ENCODE measurements at places on chromosomes 2 and 18. TPM values are rescaled to one million over a fixed set of nuclear protein-coding genes. Genes with fewer than 3 reads are reported as not detected.
A peak's percentile ranks its signal among the peaks of the same experiment; 100 is the strongest.

DNA sequence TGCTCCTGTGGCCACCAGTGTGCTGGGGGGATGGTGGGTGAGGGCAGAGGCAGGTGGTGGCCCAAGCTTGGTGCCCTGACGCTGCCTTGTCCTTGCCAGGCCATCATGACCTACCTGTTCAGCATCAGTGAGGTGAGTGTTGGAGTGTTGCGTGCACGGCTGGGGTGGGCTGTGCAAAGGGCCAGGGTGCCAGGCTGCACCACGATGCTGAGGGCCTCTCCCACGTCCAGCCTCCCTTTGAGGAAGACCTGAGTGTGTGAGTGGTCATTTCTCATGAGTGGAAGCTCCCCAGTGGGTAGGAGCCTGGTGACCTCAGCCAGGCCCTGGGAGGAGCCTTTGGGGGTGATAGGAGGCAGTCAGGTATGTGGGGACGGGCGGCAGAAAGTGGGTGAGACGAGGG lies 3.2 kb downstream of the NT5DC4 start:
- DNase-seq: no peak

DNA sequence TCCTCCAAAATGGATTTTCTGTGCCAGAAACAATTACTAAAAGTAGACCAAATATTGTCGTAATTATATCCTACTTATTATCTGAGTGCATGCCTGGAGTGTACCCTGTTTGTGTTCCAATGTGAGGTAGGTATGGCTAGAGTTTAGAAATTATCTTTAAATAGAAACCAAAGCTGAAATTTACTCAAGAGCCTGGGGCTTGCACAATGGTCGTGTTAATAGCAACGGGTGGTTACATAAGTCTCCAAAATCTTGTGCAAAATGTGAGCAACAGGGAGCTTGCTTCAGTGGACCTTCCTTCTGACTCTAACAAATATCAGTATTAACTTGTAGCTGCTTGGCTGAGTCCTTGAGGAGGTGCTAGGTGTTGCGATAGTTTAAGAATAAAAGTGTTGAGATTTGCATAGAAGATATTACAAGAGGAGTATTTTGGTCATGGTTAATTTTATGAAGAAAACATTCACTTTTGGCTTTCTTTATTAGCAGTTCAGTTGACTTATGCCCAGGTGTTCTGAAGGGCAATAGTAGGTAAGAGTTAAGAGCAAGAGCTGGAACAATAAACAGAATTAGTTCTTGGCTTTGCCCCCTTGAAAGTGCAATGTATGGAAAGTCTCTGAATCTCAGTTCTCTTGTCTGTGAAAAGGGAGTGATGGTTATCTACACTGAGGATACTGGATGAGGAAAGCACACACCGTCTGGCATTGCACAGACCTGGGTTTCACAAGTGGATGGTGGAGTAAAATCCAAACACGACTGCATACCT lies 4.6 kb downstream of the CXCR4 start:
- DNase-seq: no peak

The PTRHD1 gene
- total RNA-seq: 14.7 TPM

DNA sequence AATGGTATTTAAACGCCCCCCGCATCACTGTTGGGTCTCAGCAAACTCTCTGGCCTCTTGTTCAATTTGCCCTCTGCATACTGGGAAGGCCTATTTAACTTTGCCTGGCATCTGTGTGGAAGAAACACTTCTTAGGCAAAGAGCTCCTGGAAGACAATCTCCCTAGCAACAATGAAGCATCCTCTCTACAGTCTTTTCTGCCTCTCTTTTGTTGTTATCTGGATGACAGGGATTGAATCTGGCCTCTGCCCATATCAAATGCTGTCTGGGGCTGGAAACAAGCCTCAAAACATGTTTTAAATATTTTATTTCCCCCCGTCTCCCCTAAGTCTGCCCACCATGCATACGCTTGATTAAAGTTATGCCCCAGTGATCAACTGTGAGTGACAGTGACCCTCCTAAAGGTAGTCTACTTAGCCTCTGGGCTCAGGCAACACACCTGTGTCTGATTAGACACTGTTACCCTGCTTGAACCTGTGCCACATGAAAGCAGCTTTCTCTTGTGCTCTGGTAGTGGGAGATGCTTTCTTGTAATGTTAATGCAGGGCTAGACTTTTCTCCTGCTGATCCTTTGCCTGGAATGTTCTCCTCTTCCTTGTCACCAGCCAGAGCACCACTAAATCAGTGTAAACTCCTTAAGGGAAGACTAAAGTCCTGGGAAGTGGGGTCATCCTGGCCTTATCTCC lies 34.9 kb downstream of the CDC42EP3 start:
- no peak for DNase-seq

GRCh38 chr2:159243529-159243928 lies 43.0 kb downstream of the WDSUB1 start:
- DNase-seq: no peak

DNA sequence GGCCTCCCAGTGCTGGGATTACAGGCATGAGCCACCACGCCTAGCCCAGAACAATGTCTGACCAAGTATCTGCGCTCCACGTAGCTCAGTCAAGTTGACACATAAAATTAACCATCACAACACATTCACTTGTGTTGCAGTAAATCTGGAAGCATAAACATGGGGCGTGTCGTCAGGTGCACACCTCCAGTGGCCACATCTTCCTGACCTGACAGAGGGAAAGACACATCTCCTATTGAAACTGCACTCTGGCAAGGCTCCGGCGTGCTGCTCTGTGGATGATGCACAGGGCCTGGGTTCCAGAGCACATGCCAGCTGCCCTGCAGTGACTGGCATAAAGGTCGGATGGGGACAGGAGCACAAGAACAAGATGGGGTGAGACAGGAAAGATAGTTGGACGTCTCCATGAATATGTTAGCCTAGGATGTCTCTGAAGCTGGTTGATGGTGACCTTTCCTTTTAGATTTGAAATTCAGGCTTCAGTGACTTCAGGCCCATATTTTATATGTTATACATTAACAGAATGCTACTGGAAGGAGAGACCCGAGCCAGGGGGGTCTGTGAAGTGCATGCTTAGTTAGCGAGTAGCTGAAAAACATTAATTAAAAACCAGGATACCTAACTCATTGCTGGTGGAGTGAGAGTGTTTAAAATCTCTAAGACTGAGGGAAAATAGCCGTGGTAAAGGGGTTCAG lies 10.9 kb downstream of the IMPA2 start:
- DNase-seq: peak; percentile 25

GRCh38 chr2:215365184-215365658 lies 53.4 kb downstream of the ATIC start:
- no peak for DNase-seq

The PARD3B gene
- total RNA-seq: 100 TPM

The CYP1B1 gene
- total RNA-seq: 237 TPM

DNA sequence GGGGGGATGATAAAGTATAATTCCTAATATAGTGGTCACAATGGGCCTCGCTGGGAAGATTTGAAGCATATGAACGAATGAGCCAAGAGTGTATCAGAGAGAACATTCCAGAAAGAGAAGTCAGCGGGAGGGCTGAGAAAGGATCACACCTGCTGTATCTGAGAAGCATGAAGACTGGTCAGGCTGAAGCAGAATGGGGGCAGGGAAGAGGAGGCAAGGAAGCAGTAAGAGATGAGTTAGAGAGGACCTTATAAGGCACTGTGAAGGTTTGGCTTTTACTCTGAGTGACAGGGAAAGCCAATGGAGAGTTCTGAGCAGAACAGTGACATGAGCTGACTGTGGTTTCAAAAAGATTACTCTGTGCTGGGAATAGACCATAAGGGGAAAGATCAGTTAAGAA lies 73.5 kb downstream of the CHN1 start:
- DNase-seq: no peak

The ELOA2 gene
- total RNA-seq: not detected

- DNase-seq: no peak
These were observed 2.4 kb upstream of the MALT1 start for GRCh38 chr18:58668897-58669296.

- no peak for DNase-seq
These were observed 192.5 kb downstream of the SH3BP4 start for GRCh38 chr2:235144291-235144690.

- no peak for DNase-seq
These were observed 1988.8 kb upstream of the PIK3C3 start for GRCh38 chr18:39966275-39966674.

The LINC00305 gene
- not detected for total RNA-seq

The SLC30A3 gene
- total RNA-seq: not detected

The TFCP2L1 gene
- total RNA-seq: 0.27 TPM
